ENCODE measurements at places on chromosomes 16 and 17.
A peak's percentile ranks its signal among the peaks of the same experiment; 100 is the strongest.

GRCh38 chr17:3921502-3922319 lies 5.4 kb upstream of the P2RX1 start:
- no peak for DNase-seq

DNA sequence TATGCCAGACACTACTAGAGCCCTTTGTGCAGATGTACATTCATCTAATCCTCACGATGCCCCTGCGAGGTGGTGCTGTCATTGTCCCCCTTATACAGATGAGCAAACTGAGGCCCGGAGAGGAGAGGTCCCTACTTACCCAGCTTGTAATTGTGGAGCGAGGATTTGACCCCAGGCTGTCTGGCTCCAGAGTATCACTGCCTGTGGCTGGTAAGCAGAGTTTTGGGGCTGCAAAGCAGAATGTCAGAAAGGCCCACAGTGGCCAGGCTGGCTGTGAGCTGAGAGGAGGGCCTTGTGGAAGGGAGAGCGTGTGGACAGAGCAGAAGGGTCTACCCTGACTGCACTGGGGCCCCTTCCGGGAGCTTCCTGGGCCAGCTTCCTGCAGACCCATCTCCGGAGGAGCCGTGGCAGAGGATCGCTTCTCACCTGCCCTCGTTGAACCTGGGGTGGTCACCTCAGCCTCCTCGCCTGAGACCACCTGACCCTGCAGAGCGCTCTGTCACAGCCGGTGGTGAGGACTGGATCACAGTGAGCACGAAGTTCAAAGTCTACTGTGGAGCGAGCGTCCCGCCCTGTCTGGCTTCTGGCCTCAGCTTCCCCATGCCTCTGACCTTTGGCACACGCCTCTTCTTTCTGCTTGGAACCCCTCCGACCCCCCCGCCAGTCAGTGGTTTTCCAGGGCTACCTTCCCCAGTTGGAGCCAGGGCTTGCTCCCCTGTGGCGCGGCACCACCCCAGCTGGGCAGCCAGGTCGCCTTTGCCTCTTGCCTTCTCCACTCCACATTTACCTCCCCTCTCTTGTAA lies 12.1 kb downstream of the CMIP start:
- no peak for DNase-seq

GRCh38 chr17:48636177-48637018 lies 10.2 kb upstream of the HOXB9 start:
- DNase-seq = peak; percentile 91

GRCh38 chr16:30903002-30903401 lies 6.6 kb downstream of the CTF1 start:
- peak; percentile 29 for DNase-seq

- DNase-seq = no peak
These were observed 121.7 kb upstream of the SDK2 start for GRCh38 chr17:73765824-73766563.

- DNase-seq = no peak
These were observed 41.0 kb downstream of the PTRH2 start for GRCh38 chr17:59666235-59666634.

GRCh38 chr17:2056206-2057174 lies 1.6 kb downstream of the HIC1 start:
- DNase-seq = peak; percentile 68

DNA sequence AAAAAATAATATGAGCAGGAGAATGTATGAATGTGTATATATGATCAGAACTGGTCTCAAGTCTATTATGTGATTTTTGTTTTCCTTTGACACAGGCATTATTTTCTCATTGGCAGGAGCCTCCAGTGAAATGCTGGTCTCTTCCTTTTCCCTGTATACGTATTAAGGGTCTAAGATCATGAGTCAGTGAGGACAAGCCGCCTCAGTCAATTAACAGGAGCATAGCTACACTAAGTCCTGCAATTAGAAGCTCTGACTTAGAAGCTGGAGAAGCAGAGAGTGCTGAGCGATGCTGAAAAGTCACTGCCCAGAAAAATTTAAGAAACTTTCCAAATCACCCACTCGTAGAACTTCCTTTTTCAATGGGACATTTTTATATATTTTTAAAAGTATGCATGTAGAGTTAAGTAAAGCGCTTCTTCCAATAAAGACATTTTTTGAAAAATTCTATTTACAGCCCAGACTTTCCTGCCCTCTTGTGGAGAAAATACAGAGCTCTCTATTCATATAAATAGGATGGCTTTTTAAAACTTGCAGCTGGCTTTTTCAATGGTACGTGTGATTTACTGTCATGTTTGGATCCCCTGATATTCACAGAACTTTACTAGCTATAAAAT lies 70.2 kb upstream of the PSMD7 start:
- no peak for DNase-seq

- DNase-seq = no peak
These were observed 696.7 kb downstream of the MAF start for GRCh38 chr16:78903843-78904242.

GRCh38 chr17:32445497-32445896 lies 1.2 kb downstream of the PSMD11 start:
- no peak for DNase-seq

- DNase-seq = no peak
These were observed 163.3 kb upstream of the GSE1 start for GRCh38 chr16:85449885-85450245.

GRCh38 chr16:67278773-67279295 lies 498 bp upstream of the PLEKHG4 start:
- DNase-seq = peak; percentile 74

DNA sequence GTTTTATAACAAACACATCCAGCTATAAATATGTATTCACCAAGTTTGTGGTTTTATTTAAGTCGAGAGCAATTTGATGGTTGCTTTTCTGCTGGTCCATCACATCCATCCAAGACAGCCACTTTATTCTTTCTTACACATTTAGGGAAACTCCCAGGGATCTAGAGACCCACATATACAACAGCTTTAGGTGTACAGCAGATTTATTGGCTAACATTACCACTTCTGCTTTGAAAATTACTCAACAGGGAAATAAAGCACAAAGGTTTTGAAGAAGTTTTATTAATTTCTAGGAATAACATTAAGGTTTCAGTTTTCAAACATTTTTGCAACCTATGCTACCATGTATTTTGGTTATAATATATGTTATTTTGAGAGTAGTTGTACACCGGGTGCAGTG lies 6.9 kb downstream of the ERCC4 start:
- no peak for DNase-seq

GRCh38 chr17:76735586-76736348 lies 1.4 kb downstream of the SRSF2 start:
- DNase-seq = no peak

DNA sequence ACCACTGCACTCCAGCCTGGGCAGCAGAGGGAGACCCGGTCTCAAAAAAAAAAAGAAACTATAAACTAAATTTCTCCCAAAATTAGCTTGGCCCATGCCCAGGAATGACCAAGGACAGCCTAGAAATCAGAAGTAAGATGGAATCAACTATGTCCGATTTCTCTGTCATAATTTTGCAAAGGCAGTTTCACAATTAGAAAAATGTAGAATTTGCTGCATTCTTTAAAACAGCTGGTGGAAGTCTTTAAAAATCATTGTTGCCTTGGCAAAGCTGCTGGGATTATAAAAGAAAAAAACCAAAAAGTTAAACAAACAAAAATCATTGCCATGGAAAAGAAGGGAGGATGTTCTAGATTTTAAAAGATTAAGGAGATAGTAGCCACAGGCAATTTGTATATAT lies 32.4 kb downstream of the WWP2 start:
- no peak for DNase-seq

GRCh38 chr16:63943566-63943965 lies 1178.3 kb downstream of the CDH11 start:
- DNase-seq = no peak

GRCh38 chr16:81567987-81568748 lies 123.6 kb downstream of the CMIP start:
- peak; percentile 82 for DNase-seq

DNA sequence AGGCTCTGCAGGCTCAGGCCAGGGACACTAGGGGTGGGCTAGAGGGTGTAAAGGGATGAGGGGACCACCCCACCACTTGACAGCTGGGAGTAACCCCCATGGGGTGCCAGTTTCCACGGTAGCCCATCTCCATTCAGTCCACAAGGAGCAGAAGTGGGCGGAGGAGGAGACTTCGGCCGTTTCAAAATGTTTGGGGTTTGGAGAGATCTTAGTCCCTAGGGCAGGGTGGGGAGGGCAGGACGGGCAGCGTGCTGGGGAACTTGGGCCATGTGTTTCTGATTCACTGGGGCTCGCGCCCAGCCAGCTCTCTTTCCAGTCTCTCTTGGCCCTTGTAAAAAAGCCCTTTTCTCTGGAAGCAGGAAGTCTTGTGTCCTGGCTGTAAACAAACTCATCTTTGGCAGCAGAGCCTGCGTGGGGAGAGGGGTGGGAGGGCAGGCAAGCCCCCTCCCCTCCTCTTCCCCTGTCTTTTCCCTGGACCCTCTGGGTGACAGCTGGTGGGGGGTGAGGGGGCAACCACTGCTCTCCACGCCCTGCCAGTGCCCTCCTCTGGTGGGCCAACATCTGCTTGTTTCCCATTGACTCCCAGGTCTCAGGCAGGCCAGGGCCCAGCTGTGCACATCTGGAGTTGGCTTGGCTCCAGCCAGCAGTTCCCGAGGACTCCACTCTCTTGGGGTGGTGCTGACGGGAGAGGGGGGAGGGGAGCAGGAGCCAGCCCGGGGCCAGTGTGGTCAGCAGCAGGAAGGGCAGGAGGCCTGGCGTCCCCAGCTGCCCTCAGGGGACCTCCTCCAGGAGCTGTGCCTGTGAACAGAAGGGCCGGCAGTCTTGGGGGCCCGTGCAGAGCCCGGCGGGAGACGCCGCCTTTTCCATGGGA lies 8.1 kb downstream of the CYGB start:
- DNase-seq = no peak

- peak; percentile 33 for DNase-seq
These were observed 58.6 kb upstream of the TNRC6A start for GRCh38 chr16:24670623-24671454.

DNA sequence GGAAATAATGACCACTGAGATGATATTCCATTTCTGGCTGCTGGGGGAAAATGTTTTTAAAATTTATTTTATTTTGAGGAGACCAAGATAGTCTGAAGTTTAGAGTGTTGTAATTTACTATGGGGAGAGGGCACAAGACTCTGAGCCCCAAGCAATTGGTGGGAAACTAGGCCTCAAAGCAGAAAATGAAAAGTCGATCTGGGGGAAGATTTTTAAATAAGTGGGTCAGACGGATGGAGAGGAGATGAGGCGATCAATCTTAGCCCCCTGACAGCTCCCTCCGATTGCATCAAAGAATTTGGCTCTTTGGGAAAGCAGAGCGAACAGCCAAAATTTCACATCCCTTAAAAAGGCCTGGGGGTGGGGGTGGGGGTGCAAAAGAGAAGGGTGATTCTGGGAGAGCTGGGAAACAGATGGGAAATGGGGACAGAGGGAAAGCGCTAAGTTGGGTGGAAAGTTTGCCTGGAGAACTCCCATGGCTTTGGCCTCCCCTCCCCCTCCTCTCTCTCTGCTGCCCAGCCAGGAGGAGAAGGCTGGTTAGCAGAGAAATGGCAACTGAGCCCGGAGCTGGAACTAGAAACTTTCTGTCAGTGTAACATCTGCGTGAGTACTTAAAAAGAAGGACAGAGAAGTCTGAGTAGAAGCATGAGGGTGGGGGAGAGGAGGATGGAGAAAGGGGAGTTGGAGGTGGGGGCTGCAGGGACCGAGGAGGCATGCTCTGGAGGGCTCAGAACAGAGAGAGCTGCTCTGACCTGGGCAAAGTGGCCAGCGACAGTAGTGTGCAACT lies 1.4 kb upstream of the HOXB2 start:
- DNase-seq = no peak

DNA sequence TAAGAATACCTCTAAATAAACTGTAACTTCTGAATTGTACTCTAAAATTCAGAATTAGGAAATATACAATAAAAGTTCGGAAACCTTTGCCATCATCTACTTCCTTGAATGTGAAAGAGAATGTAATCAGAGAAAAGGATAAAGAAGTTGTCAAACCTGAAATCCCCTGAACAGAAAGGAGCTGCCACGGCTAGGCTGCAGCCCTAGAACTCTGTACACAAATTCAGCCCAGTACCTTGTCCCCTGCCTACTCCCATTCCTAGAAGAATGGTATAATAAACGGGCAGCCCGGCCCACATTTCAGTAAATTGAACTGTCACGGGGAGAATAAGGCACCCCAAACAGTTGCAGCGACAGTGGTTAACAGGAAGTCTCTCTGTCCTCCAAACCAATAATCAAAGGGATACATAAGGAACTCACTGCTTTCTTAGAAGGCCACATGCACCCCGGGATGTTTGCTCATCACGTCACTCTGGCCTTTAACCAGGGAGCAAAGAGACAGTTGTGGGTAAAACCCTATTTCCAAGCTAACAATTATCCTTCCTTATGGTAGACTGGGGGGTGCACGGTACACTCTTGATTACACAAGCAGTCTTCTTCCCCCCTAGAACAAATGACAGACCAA lies 24.3 kb upstream of the RFFL start:
- peak; percentile 31 for DNase-seq

- DNase-seq = no peak
These were observed 24.5 kb downstream of the OR1D5 start for GRCh38 chr17:3038941-3039340.

DNA sequence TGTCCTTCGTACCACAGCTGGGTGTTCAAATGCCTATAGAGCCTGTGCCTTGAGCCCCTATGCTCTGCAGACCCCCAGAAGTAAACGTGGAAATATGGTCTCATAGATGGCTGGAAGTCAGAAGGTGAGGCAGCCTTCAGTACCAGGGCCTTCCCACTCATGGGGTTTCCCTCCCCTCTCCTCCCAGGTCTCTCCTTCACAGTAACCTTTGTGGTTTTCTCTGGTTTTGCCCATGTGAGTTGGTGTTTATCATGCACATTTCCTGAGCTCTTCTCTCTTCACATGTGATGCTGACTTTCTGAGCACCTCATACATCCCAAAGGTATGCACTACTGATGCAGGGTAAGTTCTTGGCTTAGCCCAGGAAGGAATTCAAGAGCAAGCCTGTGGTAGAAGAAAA lies 35.4 kb downstream of the TMEM114 start:
- DNase-seq = no peak

DNA sequence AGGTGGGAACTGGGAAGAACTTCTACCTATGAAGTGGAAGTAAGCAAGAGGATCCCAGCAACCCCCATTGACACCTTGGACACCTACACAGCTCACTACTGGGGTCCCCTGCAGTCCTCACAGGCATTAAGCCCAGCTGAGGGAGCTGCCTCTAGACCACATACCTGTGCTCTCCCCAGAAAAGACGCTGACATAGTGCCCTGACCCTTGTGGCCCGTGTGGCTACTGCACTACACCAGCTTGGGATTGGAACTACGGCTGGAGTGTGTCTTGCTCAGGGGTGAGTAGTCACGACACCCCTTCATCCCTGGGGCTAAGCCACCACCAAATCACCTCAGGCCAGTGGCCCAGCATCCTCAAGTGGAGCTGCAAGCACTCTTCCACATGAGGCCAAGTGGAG lies 54.2 kb upstream of the NSRP1 start:
- no peak for DNase-seq

GRCh38 chr17:60158751-60159478 lies 9.1 kb downstream of the CA4 start:
- DNase-seq = no peak
